ENCODE measurements at places on chromosomes 4 and X.
A peak's percentile ranks its signal among the peaks of the same experiment; 100 is the strongest.

DNA sequence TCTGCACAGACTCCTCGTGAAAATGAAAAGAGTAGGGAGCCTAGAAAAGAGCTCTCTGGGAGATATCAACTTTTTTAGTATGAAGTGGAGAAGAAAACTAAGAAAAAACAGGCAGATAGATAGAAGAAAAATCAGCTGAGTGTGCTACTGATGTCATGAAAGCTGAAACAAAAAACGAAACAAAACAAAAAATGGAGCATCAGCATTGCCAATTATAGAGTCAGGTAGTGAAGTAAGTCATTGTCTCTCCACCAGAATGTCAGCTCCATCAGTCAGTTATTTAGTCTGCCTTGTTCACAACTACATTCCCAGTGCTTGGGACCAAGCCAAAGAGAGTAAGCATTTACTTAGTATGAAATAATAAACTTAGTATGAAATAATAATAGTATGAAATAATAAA is 595.1 kb downstream of the STPG2 start:
- no peak for DNase-seq

- no peak for DNase-seq
These were observed 355.0 kb upstream of the GATB start for GRCh38 chr4:152115794-152116193.

DNA sequence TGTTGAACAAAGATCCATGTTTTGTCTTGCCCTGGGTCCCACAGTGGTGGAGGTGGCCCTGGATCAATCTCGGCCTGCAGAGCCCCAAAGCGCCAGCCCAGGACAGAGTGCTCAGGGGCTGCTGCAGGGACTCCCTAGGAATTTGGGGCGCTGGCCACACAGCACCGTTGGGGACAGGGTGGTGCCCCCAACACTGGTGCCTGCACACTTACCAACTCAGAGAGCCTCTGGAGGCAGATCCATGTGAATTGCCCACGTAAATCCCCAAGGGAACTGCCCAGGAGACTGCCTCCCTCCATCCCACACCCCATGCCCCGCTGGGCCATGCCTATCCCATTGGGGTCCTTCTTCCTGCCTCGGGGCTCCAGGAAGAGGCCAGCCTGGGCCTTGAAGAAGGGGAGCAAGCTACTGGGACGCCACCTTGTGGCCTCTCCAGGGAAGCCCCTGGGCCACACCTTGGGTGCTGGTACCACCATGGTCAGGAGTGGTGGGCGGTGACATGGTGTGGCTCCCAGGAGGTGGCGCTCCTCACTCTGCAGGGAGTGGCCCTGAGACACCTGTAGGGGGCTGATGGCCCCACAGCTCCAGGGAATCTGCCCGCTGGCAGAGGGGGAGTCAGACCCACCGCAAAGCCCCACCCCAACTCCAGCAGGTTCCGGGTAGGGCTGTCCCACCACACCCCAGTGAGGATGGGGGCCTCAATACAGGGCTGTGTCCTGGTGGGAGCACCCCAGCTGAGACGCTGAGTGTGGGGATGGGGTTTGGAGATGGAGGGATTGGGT is 22.8 kb downstream of the CFAP99 start:
- peak; percentile 84 for DNase-seq

DNA sequence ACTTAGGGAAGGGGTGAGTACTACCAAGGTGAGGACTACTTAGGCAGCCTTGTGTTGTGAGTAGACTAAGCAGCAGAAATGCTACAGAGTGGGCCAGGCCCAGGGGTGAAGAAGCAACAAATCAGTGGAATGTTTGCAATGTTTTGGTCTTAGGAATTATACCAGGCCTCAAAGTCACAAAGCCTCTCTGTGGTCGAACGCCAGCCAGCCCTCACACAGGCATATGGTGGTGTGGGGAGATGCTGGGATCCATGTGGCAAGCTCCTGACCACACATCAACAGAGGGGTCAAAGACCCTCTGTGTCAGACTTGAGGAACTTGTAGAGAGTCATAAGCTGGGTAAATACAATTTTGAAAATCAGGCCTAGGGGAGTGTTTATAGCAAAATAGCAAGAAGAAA is 153.8 kb upstream of the KLF3 start:
- DNase-seq = no peak

- no peak for DNase-seq
These were observed 88.3 kb downstream of the AMELX start for GRCh38 chrX:11381464-11381863.

DNA sequence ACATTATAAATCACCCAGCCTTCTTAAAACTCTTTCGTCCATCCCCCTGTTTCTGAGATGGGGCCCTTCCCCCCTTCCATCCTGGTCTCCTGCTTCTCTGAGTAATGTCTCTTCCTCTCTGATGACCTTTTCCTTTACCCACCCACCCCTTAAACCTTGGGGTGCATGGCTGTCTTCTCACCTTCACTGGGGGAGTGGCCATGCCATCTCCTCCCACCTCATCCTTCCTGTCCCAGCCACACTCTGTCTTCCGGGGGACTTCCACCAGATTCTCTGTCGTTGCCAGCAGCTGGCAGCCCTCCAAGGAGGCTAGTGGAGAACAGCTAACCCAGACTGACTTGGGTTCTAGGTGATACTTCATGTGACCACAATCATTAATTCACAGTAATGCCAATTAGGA is 83.2 kb upstream of the SCML1 start:
- no peak for DNase-seq

DNA sequence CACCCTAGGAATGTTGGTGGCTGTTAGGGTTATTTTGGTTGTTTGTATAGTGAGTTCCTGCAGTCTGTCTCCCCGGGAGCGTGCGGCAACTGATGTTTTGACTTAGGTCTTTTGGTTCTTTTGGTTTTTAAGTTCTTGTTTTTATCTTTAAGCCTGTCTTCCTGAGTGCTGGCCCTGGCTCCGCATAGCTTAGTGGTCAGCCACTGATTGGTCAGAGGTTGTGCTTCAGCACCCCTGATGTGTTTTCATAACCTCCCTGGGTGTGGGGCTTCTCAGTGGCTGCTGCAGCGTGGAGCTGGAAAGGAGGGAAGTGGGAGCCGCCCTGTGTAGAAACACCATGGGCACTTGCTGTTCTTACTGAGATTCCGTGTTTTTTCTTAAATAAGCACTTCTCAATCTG is 5.1 kb downstream of the PIGG start:
- DNase-seq = no peak

DNA sequence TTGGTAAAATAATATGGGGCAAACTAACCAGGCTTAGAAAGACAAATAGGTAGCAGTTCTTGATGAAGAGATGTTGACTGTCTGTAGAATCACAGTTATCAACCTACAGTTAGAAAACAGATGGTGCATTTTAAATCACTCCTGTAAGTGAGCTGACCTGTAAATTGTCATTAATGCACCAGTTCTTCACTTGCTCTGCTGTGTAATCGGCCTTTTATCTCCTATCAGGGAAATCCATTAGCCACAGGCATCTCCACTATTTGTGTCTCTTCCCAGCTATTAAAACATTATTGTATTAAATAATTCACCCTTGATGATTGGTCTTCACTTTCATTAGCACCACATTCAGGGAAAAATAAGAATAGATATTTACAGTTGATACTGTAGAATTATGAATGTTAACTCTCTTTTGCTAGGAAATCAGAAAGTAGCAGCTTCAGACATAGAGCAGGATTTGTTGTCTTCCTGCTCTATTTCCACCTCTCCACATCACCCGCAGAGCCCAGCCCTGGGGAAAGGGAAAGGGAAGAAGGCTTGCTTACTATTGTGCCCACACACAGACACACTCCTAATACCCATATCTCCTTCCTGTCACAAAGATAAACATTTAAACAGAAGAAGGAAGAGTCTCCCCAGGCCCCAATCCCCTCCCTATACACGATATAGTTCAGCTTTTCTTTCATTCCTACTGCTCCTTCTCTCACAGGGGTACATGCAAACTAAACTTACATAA is 97.1 kb downstream of the REELD1 start:
- DNase-seq = no peak

- DNase-seq = no peak
These were observed 90.8 kb downstream of the IRF2 start for GRCh38 chr4:184383497-184384055.

- no peak for DNase-seq
These were observed 400.2 kb downstream of the MID1IP1 start for GRCh38 chrX:39201305-39201990.

DNA sequence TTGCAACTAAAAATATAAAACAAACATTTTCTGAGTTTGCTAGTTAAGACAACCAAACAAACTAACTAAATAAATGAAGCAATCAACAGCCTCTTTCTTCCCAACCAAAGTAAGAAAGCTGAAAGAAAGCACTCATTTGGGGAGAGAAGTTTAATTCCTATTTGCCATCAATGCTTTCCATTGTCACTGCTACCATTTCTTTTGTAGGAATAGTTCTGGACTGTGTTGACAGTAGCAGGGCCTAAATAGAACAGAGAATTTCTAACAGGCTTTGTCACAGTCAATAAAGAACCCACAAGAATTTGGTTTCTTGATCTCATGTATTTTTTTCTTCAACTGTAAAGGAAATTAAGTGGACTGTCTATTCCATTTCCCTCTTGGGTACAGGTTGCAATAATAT is 1886.4 kb upstream of the TENM3 start:
- no peak for DNase-seq
